PC-9 (cell line): ENCODE measurements at places on chromosomes 16 and 17. TPM values are rescaled to one million over a fixed set of nuclear protein-coding genes. Genes with fewer than 3 reads are reported as not detected.

Gene NUPR1
- 17.3 and 21.3 TPM in 2 replicates for total RNA-seq

Gene BCL6B
- total RNA-seq: 0.28 and 0.48 TPM in 2 replicates

Gene SCARF1
- total RNA-seq: 2.2 and 2.7 TPM in 2 replicates

Gene TEKT5
- total RNA-seq: 1.5 TPM in 1 of 2 replicates, not detected in the other

Gene KRTAP9-4
- not detected in 2 replicates for total RNA-seq

Gene BORCS6
- 6.4 and 8.0 TPM in 2 replicates for total RNA-seq

Gene SPN
- 0.15 and 0.17 TPM in 2 replicates for total RNA-seq

Gene CRHR1
- not detected in 2 replicates for total RNA-seq

Gene UBALD2
- 110 and 134 TPM in 2 replicates for total RNA-seq

Gene KCNAB3
- total RNA-seq: 9.5 and 13.8 TPM in 2 replicates

Gene HSPB9
- total RNA-seq: 0.33 TPM in 1 of 2 replicates, not detected in the other

Gene ZNF778
- total RNA-seq: 9.5 and 15.7 TPM in 2 replicates

Gene TRPV2
- 3.1 and 5.3 TPM in 2 replicates for total RNA-seq

Gene ZP2
- total RNA-seq: not detected in 2 replicates

Gene WNT3
- total RNA-seq: 11.5 and 14.0 TPM in 2 replicates

Gene GNGT2
- 7.4 and 9.4 TPM in 2 replicates for total RNA-seq
